Suppressor macrophage (primary cell): ENCODE measurements at places on chromosomes 1 and 21.
A peak's percentile ranks its signal among the peaks of the same experiment; 100 is the strongest.

GRCh38 chr1:20102875-20103274 is 16.5 kb downstream of the PLA2G2D start:
- DNase-seq = peak; percentile 27

DNA sequence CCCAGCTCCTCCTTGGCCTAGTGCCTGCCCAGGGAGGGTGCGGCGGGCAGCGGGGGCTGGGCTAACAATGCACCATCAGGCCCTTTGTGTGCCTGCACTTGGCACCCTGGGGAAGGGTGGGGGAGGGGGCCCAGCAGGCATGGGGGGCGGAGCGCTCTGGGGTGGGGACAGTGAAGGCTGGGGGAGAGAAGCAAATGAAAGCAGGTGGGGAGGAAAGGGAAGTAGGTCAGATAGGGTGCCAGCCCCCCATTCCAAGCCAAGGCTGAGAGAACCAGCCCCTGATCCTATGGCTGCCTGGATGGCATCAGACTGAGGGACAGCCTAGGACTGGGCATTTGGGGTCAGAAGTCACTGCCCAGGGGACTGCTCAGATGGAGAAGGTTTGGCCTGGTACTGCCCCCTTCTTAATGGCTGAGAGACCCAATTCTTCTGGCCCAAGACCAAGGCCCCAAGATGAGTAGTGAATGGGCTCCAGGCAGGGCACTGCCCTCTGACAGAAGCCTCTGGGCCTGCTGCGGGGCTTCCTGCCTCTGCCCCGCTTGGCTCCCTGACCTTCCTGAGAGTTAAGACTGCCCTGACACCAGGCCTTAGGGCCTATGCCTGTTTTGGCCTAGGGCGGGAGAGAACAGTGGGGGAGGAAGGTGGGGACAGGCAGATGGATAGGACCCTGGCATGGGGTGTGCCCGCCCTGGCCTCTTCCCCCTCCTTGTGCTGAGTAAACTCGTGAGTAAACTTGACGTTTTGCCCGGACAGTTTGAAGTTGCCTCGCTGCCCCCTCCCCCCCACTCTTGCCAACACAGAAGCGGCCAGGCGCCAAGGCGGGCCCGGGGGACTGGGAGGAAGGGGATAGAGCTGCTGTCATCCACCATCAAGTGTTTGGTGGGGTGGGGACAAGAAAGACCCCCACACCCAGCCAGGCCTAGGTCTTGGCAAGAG is 2.7 kb downstream of the ZBTB7B start:
- DNase-seq = no peak

- DNase-seq = no peak
Observed at GRCh38 chr21:28111151-28111619, 881.5 kb downstream of the LTN1 start.

- no peak for DNase-seq
Observed at GRCh38 chr1:31614414-31615005, 3.0 kb upstream of the HCRTR1 start.

DNA sequence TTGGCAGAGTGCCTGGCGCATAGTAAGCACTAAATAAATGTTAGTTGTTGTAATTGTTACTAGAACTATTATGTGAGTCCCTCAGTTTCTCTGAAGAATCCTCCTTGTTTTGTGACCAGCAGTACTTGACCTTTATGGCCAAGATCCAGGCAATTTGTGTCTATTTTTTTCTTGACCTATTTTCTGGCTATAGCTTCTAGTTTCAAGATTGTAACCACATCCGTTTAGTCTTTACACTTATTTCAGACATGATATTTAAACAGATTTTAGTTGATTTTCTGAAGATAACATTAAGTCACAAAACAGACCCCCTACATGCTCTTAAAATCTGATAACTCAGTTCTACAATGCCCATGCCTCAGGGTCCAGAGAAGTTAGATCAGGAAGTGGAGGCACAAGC is 50.3 kb downstream of the CDC7 start:
- DNase-seq = no peak

DNA sequence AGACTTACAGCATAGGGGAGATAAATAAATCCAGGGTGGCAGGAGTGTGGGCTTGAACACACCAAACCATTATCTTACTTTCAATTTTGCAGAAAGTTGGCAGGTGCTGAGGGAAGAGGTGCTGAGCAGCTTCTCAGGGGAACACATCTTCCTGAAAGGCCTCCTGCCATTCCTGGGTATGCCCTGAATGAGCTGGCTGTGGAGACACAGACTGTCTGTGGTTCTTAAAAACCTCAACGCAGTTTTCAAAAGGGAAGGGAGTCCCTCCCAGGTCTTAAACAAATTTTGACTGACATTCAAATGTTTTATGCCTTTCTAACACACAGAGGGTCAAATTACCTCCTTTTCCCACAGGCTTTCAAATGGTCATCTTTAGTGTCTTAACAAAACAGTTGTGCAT is 166.9 kb downstream of the TNFSF18 start:
- no peak for DNase-seq

DNA sequence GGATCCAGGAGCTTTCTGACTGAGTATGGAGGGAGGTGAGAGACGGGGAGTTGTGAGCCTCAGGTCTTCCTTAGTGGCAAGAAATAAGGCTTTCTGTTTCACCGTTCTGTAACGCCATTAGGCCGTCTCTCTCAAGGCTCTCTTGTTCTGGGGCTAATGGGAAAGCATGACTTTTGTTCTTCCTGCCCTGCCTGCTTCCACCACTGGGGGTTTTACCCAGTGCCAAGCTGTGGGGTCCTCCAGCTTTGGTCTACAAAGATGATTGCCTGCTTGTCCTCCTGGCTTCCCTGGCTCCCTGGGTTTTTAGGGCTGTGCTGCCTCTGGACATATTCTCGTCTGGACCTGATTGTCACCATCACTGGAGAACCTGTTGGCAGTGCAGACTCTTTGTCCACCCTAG is 74.8 kb upstream of the TINAGL1 start:
- no peak for DNase-seq

DNA sequence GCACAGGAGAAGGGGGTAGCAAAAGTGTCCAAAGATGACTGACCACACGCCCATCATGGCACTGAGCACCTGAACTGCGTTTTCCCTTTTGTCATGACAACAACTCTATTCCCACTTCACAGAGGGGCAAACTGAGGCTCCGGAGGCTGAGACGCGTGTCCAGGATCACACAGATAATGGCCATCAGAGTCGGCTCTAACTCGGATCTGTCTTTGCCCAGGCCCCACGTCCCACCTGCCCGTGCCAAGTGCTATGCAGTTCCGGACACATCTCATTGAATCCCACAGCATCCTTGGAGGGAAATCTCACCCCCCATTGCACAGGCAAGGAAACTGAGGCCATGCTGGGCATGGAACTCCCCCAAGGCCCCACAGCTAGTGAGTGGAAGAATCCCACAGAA is 62.1 kb downstream of the MATN1 start:
- no peak for DNase-seq

DNA sequence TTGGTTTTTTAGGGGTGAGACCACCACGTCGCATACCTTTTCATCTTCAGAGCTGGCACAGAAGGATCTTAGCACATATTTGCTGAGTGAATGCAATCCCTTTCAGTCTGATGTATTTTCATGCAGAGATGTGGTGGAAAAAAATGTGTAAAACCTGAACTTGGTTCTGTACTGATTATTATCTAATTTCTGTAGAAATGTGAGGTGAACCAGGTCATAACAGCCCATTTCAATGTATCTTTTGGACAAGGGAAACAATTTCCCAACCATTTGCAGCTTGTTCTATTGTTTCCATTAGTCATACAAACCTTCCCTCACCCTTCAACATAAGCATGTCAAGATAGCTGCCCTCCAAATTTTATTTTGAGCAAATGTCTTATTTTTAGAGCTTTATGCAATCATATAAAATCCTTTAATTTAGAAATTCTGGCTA is 46.8 kb upstream of the RUNX1 start:
- no peak for DNase-seq

GRCh38 chr1:43473463-43473862 is 19.7 kb upstream of the HYI start:
- DNase-seq = no peak

DNA sequence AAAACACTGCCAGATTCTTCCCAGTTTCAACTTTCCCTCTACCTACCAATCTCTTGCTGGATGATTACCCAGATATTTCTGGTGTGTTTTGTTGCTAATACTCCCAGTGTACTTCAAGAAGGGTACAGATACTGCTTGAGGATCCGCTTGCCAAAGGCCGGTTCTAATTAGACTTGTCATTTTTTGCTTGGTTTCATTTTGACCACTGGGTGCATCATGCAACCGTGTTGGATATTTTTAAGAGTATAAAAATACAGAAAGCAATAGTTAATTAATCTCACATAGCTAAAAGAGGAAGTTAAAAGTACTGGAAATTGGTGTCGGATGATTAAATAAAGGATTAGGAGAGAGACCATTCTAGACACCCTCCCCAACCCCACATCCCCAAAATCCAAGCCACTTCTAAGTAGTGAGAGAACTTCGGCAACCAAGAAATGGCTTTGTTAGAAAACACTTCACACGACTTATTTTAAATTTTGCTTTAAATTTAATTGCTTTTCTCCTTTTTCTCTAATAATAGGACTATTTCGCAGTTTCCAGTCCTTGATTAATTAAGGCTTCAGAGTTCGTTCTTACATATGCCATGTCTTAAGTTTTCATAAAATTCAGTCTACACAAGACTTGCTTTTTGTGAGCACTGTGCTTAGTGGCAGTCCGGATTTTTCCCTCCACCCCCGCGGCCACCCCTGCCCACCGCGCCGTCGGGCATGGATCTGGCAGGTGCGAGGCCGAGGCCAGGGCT is 2.5 kb upstream of the CDKN2C start:
- DNase-seq = no peak

DNA sequence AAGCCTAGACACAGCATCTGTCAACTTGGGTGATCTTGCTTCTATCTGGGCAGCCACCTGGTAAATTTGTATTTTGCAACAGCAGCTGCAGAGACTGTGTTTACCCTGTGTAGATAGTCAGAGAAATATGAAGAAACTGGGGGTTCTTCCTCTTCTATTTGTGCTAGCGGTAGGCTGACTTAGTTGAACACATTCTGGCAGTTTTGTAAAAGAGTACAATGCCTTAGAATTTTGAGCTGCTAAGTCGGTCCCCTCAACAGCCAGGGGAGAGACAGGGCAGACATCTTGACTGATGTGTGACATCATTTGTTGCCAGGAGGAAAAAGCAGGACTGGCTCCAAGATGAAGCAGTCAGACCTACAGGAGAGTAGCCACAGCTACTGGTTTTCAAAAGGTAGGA is 53.7 kb downstream of the KCNJ6 start:
- DNase-seq = peak; percentile 35

GRCh38 chr1:119653839-119654170 is 5.7 kb upstream of the ZNF697 start:
- no peak for DNase-seq

DNA sequence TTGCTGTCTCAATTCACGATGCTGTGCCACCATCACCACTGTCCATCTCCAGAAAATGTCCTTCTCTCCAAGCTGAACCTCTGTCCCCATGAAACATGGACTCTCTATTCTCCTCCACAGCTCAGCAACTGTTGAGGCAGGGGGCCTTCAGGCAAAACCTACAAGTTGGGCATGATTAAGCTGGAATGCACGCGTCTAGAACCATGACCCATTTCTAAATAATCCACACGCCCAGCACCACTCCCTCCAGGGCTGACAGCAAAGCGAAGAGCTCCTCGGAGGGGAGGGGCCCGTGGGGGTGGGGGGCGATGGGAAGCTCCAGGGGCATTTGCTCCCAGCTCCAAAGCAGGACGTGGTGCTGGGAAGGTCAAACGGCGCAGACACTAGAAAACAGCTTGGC is 3.3 kb upstream of the HES5 start:
- no peak for DNase-seq

- no peak for DNase-seq
Observed at GRCh38 chr1:181485287-181486097, 2.2 kb downstream of the CACNA1E start.

DNA sequence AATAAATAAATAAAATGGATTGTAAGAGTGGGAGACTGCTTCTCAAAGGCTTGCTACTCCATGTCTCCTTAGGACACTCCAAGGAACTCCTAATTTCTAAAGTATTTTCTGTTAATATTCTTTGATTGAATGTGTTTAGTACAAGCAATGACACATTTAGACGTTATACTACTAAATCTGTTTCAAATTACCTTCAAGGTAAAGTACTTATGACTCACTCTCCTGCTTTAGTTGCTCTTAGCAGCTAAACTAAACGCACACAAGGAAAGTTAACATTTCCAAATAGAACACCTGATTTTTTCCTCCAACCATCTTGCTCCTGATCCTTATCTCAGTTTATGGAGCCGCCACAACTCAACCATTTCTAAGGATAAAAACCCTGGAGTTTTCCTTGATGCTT is 969.8 kb upstream of the ADGRL4 start:
- no peak for DNase-seq

DNA sequence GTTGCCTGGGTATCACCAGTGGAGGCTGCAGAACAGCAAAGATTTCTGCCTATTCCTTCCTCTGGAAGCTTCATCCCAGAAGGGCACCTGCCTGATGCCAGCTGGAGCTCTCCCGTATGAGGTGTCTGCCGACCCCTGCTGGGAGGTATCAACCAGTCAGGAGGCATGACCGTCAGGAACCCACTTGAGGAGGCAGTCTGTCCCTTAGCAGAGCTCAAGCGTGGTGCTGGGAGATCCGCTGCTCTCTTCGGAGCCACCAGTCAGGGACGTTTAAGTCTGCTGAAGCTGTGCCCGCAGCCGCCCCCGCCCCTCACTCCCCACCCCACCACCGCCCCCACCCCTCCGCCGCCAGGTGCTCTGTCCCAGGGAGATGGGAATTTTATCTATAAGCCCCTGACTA is 23.1 kb upstream of the HFM1 start:
- DNase-seq = no peak

DNA sequence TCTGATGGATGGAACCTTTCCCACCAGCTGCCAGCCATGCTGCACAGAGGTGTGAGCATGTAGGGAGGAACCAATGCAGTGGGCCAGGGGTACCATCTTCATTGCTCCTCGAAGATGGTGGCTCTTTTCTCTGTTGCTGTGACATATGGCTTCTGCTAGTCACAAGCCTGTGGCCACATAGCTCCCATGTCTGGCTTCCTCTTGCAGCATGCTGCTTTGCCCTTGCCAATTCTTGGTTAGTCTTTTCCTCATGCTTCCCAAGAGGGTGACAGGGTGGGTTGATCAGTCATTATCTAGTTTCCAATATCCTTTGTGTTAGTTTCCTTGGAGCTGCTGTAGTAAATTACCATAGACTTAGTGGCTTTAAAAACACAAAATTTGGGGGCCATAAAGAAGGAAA is 123.4 kb downstream of the ETS2 start:
- peak; percentile 74 for DNase-seq

DNA sequence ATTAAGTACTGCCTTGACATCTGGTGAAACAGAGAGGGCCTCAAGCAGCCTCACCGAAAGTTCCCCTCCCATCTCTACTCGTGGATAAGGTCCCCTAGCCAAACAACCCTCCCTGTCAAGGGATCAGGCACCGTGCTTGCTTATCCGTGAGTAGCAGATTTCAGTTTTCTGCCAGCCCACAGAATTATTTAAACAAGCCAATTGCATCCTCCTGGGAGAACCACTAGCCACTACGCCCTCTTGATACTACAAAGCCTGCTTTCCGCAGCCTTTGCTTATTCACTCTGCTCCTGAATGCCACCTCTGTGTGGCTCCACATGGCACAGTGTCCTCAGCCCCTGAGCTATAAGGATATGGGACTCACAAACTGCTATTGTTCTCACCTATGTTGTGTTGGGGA is 5.9 kb upstream of the TFF2 start:
- DNase-seq = no peak
